ENCODE measurements at places on chromosomes 16 and 17.

DNA sequence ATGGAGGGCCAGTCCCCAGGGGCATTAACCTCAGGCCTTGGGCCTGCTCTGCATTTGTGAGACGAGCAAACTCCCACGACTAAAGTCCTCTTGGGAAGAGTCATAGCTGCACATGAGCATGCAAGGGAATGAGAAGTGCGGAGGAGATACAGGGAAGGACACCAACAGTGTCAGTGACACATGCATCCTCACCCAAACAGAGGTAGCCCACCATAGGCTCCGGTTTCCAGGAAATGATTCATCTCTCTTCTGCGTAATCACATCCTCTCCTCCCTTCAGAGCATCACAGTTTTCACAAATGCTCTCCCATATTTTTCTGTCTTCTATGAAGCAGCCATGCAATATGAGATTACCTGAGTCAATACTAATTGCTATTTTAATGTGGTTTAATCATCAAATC, 725.7 kb upstream of the GOT2 start:
- no peak for DNase-seq

GRCh38 chr16:15434425-15435215, at the start of gene BMERB1:
Gene BMERB1 (plus strand): TSS chr16:15434588. CDS start chr16:15434654, 66 bp downstream.
- peak; percentile 74 for DNase-seq

- DNase-seq: no peak
Measured at GRCh38 chr16:31435341-31436220, 7.0 kb downstream of the ZNF843 start.

GRCh38 chr17:42107124-42107523, 5.4 kb downstream of the DHX58 start:
- DNase-seq: no peak
